ENCODE measurements at places on chromosomes 16 and 17.

DNA sequence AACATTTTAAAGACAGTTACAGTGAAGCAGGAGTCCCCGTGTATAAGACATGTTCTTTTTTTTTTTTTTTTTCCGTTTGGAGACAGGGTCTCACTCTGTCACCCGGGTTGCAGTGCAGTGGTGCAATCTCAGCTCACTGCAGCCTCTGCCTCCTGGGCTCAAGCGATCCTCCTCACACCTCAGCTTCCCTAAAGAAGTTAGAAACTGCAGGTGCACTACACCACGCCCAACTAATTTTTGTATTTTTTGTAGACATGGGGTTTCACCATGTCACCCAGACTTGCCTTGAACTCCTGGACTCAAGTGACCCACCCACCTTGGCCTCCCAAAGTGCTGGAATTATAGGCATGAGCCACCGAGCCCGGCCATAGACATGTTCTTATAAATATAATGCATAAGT lies 3.0 kb downstream of the EVI2B start:
- no peak for DNase-seq

- DNase-seq = no peak
Measured at GRCh38 chr16:17365591-17366298, 105.0 kb downstream of the XYLT1 start.

GRCh38 chr17:80650751-80651518 lies 106.3 kb downstream of the RPTOR start:
- DNase-seq = no peak

DNA sequence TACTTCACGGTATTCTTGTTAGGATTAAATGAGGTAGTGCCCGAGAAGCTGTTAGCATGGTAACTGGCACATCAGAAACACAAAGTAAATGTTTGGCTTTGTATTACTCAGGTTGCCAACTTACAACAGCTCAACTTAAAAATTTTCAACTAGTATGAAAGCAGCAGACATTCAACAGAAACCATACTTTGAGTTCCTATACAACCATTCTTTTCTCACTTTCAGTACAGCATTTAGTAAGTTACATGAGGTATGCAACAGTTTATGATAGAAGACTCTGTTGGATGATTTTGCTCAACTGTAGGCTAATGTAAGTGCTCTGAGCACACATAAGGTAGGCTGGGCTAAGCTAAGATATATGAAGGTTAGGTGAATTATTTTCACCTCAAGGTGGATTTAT lies 7.7 kb downstream of the CENPN start:
- DNase-seq = no peak

DNA sequence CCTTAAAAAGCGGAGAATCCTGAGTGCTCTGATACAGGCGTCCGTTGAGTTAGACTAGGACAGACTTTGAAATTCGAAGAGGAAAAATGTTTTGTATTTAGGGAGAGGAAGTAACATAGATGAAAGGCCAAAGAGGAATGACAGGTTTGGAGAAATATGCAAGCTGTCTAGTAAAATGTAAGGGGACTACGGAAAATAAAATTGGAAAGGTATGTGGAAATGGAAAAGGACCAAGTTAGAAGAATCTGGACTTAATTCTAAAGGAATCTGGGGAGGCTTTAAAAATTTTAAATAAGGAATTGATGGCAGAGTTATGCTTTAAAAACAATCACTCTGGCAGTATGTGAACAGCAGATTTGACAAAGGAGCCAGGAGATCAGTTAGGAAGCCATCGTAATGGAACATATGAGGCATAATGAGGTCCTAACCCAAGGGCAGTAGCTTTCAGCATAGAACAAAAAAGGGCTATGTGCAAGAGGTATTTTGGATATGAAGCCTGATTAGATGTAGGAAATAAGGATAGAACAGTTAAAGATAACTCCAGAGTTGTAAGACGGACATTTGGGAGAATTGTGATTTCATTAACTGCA lies 38.3 kb downstream of the CYB561 start:
- DNase-seq = no peak

DNA sequence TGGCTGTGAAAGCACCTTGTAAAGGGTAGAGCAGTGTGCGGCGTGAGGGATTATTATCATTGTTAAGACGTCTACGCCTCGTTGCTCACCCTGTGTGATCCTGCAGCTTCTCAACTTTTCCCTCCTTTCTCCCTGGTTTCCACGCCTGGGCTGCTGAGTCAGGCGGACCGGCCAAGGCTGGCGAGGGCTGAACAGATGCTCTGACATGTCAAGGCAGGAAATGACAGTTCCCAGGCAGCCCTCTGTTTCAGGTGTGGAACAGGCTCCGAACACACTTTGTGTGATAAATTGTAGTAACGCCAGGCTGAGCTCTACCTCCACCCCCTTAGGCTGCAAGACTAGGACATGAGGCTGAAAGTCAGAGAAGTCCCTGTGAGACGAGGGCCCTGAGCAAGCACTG lies 46.0 kb upstream of the TBX2 start:
- DNase-seq = no peak

DNA sequence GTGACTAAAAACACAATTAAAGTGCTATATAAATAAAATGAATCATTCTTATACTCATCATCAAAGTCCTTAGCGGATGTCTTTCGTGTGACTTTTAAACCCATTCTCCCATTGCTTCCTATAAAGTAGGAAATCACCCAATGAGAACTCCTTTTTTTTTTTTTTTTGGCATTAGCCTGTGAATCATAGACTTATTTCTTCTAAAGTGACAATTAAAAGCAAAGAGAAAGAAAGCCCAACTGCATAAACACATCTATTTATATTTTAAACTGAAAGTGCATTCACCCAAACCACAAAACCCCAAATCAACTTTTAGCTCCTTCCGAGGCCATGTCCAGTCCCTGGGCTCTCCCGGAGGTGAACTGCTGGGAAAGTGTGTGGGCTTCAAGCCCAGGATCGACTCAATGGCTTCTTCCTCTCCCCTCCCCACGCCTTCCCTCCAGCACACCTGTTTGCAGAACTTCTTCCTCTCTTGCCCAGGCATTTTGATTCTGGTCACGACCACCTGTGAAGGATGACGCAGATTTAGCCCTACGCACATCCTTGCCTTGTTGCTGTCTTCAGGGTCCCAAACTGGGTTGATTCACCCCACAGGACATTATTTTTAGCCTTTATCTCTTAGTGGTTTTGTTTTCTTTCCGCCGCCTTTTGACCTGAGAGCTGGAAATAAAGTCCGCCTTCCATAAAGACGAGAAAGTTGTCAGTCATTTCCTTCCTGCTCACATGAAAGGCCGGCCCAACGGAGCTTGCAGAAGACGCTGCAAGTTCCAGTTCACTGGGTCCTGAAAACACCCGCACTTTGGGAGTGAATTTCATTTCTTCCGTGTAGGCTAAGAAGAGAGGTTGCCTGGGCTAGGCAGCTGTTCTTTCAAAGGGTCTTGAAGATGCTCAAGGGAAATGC lies 166.8 kb downstream of the MAP2K6 start:
- DNase-seq = no peak

DNA sequence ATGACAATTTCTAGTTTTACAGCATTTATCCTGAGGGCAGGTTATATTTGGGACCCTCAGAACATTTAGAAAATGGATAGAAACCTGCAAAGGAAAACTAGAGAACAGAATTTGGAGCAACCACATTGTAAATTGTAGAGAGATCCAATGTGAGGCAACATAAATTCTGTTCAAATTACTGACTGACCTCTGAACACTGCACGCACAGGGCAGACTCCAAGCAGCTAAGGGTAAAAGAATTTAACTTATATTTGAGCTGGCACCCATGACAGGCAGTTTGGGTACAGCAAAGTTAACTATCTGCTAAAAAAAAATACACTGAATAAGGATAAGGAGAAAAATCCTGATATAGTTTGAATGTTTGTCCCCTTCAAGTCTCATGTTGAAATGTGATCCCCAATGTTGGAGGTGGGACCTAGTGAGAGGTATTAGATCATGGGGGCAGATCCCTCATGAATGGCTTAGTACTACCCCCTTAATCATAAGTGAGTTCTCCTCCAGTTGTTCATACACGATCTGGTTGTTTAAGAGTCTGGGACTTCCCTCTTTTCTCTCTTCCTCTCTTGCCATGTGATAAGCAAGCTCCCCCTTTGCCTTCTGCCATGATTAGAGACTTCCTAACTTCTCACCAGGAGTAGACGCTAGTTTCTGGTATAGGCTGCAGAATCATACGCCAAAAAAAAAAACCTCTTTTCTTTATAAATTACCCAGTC lies 75.7 kb downstream of the FBXL20 start:
- no peak for DNase-seq

DNA sequence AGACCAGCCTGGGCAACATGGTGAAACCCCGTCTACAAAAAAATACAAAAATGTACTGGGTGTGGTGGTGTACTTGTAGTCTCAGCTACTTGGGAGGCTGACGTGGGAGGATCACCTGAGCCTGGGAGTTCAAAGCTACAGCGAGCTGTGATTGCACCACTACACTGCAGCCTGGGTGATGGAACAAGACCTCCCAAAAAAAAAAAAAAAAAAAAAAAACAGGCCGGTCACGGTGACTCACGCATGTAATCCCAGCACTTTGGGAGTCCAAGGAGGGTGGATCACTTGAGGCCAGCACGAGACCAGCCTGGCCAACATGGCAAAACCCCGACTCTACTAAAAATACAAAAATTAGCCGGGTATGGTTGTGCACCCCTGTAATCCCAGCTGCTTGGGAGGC lies 12.7 kb upstream of the APPBP2 start:
- DNase-seq = no peak

DNA sequence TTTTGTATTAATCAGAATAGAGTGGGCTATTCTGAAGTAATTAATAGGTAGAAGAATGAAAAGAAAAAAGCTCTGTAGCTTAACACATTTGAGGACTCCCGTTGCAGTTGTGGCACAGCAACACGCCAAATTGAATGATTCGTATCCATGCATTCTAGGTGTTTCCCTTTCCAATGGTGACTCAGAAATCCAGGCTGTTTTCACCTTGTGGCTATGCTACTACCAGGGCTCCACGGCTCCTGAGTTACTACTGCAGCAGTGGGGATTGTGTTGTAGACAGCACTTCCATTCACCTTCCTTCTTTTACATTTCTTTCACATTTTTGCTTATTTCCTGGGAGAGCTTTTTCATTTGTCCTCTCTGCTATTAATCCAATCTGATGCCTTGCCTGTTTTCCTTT lies 1616.4 kb downstream of the CDH8 start:
- no peak for DNase-seq

DNA sequence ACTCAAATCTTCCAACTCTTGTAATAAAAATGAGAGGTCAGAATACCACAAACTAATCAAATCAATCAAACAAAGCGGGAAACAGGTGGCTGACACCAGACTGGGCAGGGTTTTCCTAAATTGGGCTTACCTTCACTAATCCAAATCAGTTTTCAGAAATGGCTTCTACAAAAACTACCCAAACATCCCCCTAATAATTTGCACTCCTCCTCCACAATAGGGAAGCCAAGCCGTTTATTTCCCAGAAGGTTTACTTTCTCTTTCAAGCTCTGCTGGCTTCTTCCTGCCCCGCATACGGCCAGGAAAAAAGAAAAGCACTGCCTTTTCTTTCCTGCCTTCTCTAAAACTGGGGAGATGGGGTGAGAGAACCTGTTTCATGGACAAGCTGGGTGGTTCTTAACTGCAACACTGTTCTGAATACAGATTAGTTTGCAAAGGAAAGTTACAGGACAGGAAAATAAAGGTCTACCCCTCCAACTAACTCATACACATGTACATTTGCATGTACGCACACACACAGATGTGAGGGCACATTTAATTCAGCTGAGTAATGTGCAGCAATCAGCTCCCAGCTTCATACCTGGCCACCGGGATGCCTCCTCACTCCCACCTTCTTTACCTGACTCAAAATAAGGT lies 9.2 kb downstream of the STAT3 start:
- no peak for DNase-seq

Data from HCT116 (cell line).